ENCODE measurements at places on chromosomes 2 and 18.
A peak's percentile ranks its signal among the peaks of the same experiment; 100 is the strongest.

- no peak for DNase-seq
These were observed 53.5 kb upstream of the CYP1B1 start for GRCh38 chr2:38129481-38129880.

DNA sequence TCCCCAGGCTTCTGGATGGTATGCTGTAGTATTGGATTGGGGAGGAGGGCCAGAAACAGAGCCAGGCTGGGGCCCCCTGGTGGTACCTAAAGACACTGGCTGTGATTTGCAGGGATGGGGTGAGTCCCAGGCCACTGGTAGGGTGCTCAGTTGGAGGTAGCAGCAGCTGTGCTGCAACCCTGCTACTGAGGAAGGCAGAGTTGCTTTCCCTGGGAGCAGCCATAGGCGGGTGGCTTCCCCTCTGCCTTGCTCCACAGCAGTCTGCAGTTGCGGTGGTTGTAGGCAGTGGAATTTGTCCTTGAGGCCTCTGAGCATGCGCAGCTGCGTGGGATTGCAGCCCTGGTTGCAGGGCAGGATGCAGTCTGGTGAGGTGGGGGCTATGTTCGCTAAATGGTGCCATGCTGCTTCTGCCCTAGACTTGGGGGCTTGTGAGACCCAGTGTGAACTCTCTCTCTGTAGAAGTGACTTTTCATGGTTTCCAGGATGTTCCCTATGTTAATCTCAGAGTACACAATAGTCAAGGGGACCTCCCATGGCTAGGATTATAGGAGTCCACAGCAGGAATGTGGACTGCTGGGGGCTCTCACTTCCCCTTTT lies 443.5 kb downstream of the XIRP2 start:
- DNase-seq = no peak

GRCh38 chr2:38153476-38154135 lies 77.7 kb upstream of the CYP1B1 start:
- no peak for DNase-seq

DNA sequence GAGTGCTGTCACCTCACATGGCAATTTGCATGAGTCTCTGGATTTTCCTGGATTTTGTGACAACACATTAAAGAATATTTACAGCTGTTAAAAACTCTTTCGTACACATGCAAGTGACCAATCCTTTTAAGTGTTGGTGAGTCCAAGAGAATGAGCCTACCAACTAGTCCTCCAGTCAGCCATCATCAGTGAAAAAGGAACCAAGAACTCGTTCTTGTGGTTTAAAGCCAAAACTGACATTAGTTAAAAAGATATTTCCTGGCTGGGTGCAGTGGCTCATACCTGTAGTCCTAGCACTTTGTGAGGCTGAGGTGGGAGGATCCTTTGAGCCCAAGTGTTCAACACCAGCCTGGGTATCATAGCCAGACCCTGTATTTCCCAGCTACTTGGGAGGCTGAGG lies 215.4 kb upstream of the ITGA4 start:
- DNase-seq = peak; percentile 20

DNA sequence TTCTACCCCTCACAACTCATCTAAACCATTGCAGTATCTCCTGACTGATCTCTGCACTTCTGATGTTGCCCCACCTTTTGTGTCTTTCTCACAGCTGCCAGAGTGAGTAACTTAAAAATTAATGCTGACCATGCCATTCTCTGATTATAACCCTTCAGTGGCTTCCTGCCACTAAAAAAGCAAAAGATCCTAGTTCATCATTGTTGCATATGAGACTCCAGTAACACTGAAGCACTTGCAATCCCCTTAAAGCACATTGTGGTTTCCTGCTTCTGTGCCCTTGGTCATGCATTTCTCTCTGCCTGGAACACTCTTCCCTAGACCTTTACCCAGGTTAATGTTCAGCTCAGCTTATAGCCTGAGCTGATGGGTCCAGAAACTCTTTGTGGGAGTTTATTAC lies 95.1 kb upstream of the WDSUB1 start:
- DNase-seq = no peak

DNA sequence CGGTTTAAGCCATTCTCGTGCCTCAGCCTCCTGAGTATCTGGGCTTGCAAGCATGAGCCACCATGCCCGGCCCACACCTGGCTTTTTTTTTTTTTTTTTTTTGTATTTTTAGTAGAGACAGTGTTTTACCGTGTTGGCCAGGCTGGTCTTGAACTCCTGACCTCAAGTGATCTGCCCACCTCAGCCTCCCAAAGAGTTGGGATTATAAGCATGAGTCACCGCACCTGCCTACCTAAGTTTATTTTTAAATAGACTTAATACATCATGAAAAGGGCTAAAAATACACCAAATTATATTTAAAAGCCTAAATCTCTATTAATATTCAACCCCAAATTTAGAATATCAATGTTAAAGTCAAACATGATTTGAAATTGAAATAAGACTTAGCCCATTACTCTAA lies 250.8 kb upstream of the MC4R start:
- DNase-seq = no peak

DNA sequence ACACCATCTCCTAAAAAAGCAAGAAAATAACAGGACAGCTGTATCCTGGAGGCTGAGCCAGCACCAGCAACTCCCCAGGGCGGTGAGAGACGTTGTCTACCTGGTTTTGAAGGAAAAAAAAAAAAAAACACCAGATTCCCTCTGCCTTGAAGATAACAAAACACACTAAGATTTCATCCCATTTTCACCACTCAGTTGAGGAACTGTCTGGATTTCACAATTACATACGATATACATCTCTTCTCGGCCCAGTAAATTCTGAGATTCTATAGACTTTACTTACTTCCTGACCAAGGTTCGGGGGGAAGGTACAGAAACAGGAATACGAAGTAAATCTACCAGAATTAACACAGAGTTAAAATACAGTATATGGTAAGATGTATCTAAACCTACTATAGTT lies 8.5 kb downstream of the ZNF516 start:
- DNase-seq = no peak

DNA sequence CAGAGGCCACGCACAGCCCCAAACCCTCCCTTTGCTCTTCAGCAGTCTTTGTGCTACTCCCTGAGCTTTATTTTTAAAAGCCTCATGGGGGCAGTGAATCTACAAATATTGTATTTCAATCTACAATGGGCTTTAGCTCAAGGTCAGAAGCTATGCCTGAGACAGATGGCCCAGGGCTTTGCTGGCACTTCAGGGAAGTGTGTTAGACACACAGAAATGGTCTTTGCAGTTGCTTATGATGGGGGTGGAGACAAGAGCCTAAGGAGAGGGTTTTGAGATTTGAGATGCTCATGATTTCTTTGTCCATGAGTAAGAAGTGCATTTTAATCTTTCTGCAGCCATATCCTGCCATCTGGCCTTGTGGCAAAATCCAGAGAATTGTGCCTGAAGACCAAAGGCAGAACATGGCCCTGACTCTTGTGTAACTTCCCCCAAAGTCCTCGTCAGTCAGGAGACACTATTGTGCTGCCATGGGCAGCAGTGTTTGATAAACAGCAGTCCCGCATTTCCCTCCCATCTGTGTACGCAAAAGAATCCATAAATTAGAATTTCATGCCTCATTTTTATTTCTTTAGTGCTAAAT lies 92.6 kb downstream of the VAPA start:
- no peak for DNase-seq

GRCh38 chr2:17911491-17912260 lies 33.2 kb downstream of the KCNS3 start:
- no peak for DNase-seq

GRCh38 chr2:53903011-53903410 lies 43.2 kb upstream of the GPR75 start:
- DNase-seq = no peak

GRCh38 chr2:165248238-165248637 lies 9.0 kb downstream of the SCN2A start:
- no peak for DNase-seq

GRCh38 chr2:48674933-48675332 lies 57.3 kb downstream of the GTF2A1L start:
- DNase-seq = no peak

- DNase-seq = no peak
These were observed 123.8 kb downstream of the AFF3 start for GRCh38 chr2:100018341-100019193.

DNA sequence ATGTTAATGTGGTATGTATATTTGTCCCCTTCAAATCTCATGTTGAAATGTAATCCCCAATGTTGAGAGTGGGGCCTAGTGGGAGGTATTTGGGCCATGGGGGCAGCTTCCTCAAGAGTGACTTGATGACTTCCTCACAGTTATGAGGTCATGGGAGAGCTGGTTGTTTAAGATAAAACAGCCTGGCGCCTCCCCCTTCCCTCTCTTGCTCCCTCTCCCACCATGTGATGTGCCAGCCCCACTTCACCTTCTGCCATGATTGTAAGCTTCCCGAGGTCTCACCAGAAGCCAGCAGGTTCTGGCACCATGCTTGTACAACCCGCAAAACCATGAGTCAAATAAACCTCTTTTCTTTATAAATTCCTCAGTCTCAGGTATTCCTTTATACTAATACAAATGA lies 258.3 kb upstream of the POU3F3 start:
- DNase-seq = no peak

GRCh38 chr2:96604104-96604503 lies 34.0 kb downstream of the KANSL3 start:
- no peak for DNase-seq

- no peak for DNase-seq
These were observed 416.7 kb upstream of the CRIM1 start for GRCh38 chr2:35938838-35939237.

- DNase-seq = no peak
These were observed 62.1 kb downstream of the C18orf63 start for GRCh38 chr18:74377776-74378175.

DNA sequence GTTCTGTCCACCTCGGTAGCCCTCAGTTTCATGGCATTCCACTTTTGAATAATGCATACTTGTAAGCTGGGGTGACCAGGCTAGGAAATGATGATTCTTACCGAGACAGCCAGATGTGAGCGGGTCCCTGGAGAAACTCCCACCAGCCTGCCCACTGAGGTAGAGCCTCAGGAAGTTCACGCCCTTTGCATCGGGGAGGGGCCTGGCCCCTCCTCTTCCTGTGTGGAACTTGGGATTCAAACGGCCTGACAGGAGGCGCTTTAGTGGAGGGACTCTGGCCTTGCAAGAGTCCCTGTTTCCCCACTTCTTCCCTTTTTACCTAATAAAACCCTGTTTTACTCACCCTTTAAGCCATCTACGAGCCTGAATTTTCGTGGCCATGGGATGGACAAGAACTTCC lies 44.6 kb downstream of the MRO start:
- no peak for DNase-seq

DNA sequence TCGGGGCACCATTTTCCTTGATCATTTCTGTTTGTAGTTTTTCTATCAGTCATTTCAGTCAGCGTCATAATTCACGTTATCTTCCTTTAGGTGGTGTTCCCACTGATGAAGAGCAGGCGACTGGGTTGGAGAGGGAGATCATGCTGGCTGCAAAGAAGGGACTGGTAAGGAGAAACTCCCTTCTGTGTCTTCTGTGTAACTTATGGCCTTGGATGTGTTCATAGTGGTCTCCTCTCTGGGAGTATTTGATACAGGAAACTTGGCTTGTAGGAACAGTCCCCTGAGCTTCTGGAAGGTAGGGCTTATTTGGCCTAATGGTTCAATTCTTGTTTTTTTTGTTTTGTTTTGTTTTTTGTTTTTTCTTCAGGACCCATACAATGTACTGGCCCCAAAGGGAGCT lies 1.1 kb downstream of the COX5B start:
- DNase-seq = no peak

GRCh38 chr2:237883951-237884446 lies 24.6 kb downstream of the RAMP1 start:
- DNase-seq = no peak

DNA sequence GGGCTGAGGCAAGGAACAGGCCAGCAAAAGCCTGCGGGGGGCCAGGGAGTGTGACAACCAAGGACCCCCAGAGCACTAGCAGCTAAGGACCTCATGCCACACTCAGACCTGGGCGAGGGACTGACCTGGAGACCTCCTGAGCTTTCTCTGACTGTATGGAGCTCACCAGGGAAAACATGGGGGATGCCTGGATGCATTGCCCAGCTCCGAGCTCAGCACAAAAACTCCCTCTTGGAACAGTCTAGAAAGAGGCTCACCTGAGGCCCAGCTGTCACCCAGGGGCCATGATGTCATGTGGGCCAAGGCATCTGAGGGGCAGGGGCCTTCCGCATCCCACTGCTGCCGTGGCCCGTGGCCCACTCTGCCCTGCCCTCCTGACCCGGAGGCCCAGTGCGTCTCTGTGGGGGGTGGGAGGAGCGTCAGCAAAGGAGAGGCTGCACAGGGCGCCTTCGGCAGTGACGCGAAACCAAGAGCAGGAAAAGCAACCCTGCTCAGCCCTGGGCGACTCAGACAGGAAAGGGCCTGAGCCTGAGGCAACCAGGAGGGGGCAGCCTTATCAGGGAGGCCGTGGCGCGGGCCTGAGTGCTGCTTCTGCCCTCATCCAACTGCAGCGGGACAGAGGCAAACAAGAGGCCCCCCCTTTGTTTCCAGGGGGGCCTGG lies 57.3 kb upstream of the ALPP start:
- peak; percentile 63 for DNase-seq

DNA sequence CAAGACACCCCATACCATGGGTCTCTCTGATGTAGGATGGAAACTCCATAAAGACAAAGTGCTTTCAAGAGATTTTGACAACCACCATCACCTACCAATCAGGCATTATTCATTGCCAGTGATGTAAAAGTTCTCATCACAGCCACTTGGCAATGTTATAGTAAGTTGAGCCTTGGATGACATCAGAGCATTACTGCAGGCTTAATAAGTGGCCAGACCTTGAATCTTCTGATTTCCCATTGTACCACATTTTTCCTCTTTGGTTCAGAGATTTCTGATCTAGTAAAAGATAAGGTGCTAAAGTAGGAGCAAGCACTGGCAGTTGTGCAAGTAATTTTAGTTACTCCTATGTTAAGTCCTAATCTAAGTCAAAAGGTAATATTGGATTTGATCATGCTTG lies 36.5 kb downstream of the OSR1 start:
- no peak for DNase-seq

GRCh38 chr2:172168917-172169346 lies 66.2 kb upstream of the DLX2 start:
- no peak for DNase-seq

DNA sequence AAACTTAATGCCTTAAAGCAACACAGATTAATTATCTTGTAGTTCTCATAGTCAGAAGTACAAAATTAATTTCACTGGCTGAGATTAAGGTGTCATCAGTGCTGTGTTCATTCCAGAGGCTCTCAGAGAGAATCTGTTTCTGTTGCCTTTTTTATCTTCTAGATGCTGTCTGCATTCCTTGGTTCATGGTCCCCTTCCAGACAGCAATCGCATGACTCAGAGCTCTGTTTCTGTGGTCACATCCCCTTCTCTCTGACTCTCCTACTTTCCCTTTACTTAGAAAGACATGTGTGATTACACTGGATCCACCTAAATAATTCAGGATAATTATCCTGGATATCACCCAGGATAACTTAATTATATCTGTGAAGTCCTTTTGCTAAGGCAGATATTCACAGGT lies 148.6 kb downstream of the MAIP1 start:
- no peak for DNase-seq

GRCh38 chr2:174117951-174118930 lies 130.1 kb downstream of the OLA1 start:
- DNase-seq = no peak

Data from CD4-positive, alpha-beta T cell treated with Interleukin-17A for 1 hour (primary cell).